Central memory CD4-positive, alpha-beta T cell (primary cell): ENCODE measurements at places on chromosomes 13 and 19.

DNA sequence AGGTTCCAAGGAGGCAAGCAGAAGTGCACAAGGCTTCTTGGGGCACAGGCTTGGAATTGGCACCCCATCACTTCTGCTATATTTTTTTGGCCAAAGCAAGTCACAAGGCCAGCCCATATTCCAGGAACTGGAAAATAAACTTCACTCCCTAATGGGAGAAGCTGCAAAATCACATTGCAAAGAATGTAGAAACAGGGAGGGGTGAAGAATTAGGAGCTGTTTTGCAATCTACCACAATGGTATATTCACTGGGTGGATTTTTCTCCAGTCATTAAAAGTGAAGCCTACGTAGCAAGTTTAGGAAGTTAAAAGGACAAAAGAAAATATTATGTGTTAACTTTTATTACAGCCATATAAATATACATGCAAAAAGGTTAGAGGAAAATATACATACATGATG, 464.8 kb downstream of the COG6 start:
- no peak for DNase-seq

- DNase-seq = no peak
These were observed at the start of gene TMC4 for GRCh38 chr19:54172471-54173358. TSS of gene TMC4 (minus strand) at chr19:54173160. CDS start at chr19:54173117, 43 bp downstream.

DNA sequence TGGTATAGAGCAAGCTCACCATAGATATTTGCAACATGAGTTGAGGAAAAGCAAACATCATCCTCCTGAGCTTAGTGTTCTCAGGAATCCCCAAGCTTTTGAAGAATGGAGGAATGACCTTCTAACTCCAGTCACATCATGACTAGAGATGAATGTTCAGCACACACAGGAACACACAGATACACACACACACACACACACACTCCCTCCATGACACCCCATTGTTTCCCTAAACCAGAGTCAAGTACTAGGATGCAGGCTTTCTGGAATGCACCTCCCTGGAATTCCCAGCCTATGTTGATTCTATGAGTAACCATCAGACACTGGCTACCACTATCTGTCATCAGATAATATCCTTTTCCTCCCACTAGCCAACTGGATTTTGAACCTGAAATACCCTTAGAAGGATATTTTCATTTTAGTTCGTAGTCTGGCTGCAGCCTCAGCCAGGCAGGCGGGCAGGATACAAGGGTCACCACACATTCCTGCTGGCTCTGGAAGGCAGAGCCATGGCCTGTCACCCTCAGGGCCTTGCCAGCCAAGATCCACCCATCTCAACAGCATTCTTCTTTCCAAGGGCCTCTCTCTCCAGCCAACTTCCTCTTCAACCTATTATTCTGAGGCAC, 162.4 kb downstream of the FOXO1 start:
- no peak for DNase-seq

DNA sequence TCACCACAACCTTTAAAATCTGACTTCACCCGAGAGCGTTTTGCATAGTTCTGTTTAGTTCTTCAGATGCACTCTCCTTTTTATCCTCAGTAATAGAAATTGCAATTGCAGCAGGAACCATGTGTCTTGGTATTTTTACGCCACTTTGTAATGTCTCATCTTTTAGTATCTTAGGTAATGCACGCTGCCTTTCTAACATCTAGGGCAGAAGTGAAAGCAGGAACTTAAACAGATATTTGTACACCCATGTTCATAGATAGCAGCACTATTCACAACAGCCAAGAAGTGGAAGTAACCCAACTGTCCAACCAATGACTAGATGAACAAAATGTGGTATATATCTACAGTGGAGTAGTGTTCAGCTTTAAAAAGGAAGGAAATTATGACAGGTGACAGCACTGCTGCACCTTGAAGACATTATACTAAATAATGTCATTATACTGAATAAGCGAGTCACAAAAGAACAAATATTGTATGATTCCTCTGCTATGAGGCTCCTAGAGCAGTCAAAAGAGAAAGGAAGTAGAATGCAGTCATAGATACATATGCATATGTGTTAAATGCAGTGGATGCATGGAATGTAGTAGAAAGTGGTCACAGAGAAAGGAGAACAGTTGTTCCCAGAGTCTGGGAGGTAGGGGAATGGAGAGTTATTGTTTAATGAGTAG, 105.9 kb upstream of the GJB6 start:
- DNase-seq = no peak

- DNase-seq = no peak
These were observed 79.3 kb upstream of the GPC6 start for GRCh38 chr13:93147298-93147645.

DNA sequence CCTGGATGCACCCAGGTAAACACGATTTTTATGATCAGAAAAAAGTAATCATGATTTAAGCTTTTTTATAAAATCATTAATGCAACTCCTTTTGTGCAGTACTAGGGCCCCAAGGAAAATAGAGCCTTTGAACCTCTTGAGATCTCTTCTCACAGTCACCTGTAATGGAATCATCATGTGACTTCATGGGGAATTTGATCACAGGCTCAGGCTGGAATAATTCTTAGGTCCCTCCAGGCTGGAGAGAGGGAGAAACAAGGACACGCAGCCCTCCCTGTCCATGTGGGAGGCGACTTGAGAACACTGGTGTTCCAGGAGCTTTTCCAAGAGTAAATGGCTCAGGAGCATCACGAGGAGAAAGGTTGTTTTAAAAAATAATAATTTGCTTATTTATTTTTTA, 156.1 kb downstream of the NUFIP1 start:
- no peak for DNase-seq

- no peak for DNase-seq
These were observed 540.5 kb upstream of the KLF12 start for GRCh38 chr13:74674720-74675119.

GRCh38 chr13:50676602-50677001, 166.9 kb downstream of the DLEU7 start:
- no peak for DNase-seq

- DNase-seq = no peak
These were observed 112.3 kb downstream of the MIPEP start for GRCh38 chr13:23776698-23777574.

GRCh38 chr13:79282976-79283375, 123.1 kb downstream of the RBM26 start:
- DNase-seq = no peak

- no peak for DNase-seq
These were observed 30.9 kb downstream of the MZT1 start for GRCh38 chr13:72696579-72696978.

GRCh38 chr13:73672492-73672891, 461.7 kb downstream of the KLF12 start:
- DNase-seq = no peak
